ENCODE measurements at places on chromosomes 11 and 22. TPM values are rescaled to one million over a fixed set of nuclear protein-coding genes. Genes with fewer than 3 reads are reported as not detected.

Gene TRPC6
- 0.91 TPM for polyA plus RNA-seq

Gene TSSK2
- polyA plus RNA-seq, result not detected

Gene KCNJ5
- 0.24 TPM for polyA plus RNA-seq

Gene CYP2D6
- 0.06 TPM for polyA plus RNA-seq

Gene IGSF22
- not detected for polyA plus RNA-seq

Gene RFPL1
- polyA plus RNA-seq, result not detected

Gene ZBTB16
- polyA plus RNA-seq, result not detected

Gene PHOX2A
- not detected for polyA plus RNA-seq

Gene EXPH5
- 3.4 TPM for polyA plus RNA-seq

Gene KRTAP5-11
- not detected for polyA plus RNA-seq

Gene DDT
- 79.8 TPM for polyA plus RNA-seq

Gene PRRG4
- 0.27 TPM for polyA plus RNA-seq

Gene CDC42BPG
- 0.03 TPM for polyA plus RNA-seq

Gene ANO1
- 4.1 TPM for polyA plus RNA-seq

Gene GSTT2B
- polyA plus RNA-seq, result 38.1 TPM

Gene CHID1
- 59.9 TPM for polyA plus RNA-seq

Gene DDI1
- polyA plus RNA-seq, result not detected

Gene KRTAP5-10
- not detected for polyA plus RNA-seq

Gene CD3E
- not detected for polyA plus RNA-seq

Gene RIBC2
- polyA plus RNA-seq, result 1.6 TPM

Gene OR8G1
- not detected for polyA plus RNA-seq

Gene SLC7A4
- 0.08 TPM for polyA plus RNA-seq

Gene ABTB2
- 1.0 TPM for polyA plus RNA-seq

Gene LARGE1
- 14.1 TPM for polyA plus RNA-seq

Gene GDPD5
- polyA plus RNA-seq, result 3.1 TPM

Gene LRRN4CL
- polyA plus RNA-seq, result 12.7 TPM

Gene CHRM1
- not detected for polyA plus RNA-seq

Gene LRRC51
- 8.9 TPM for polyA plus RNA-seq

Gene OR5AS1
- polyA plus RNA-seq, result not detected

Gene PISD
- polyA plus RNA-seq, result 21.1 TPM

Gene CNTN5
- 0.17 TPM for polyA plus RNA-seq

Gene OOSP1
- not detected for polyA plus RNA-seq

Gene NLRP14
- polyA plus RNA-seq, result 0.07 TPM

Gene OR5B21
- polyA plus RNA-seq, result not detected

Gene SEC14L6
- polyA plus RNA-seq, result 0.21 TPM

Gene OOSP4B
- not detected for polyA plus RNA-seq

Gene APOBEC3B
- 10.3 TPM for polyA plus RNA-seq

Gene KDM4E
- polyA plus RNA-seq, result not detected

Gene MRGPRX4
- not detected for polyA plus RNA-seq

Gene MUC5AC
- not detected for polyA plus RNA-seq

Gene OR8G5
- polyA plus RNA-seq, result not detected

Gene SLC22A12
- polyA plus RNA-seq, result not detected

Gene MTA2
- 33.6 TPM for polyA plus RNA-seq

Gene P2RX6
- 0.84 TPM for polyA plus RNA-seq

Gene CFAP300
- polyA plus RNA-seq, result 5.6 TPM

Gene MFNG
- polyA plus RNA-seq, result 0.15 TPM

Gene CATSPER1
- 0.28 TPM for polyA plus RNA-seq

Gene RCE1
- 9.4 TPM for polyA plus RNA-seq

Gene OR5B12
- 0.02 TPM for polyA plus RNA-seq

Gene MRPL16
- polyA plus RNA-seq, result 70.9 TPM

Gene OR8D1
- not detected for polyA plus RNA-seq

Gene MMP3
- polyA plus RNA-seq, result 19.1 TPM

Gene KRTAP5-2
- polyA plus RNA-seq, result not detected

Gene AIFM3
- polyA plus RNA-seq, result 0.15 TPM

Gene HEPHL1
- polyA plus RNA-seq, result 0.01 TPM

Gene FAM180B
- not detected for polyA plus RNA-seq

Gene CARD16
- polyA plus RNA-seq, result 97.2 TPM

Gene CD3D
- polyA plus RNA-seq, result not detected

Gene KCNQ1OT1
- 0.05 TPM for polyA plus RNA-seq

Measured in fibroblast of lung (primary cell).